ENCODE measurements at places on chromosomes 5 and 9.

DNA sequence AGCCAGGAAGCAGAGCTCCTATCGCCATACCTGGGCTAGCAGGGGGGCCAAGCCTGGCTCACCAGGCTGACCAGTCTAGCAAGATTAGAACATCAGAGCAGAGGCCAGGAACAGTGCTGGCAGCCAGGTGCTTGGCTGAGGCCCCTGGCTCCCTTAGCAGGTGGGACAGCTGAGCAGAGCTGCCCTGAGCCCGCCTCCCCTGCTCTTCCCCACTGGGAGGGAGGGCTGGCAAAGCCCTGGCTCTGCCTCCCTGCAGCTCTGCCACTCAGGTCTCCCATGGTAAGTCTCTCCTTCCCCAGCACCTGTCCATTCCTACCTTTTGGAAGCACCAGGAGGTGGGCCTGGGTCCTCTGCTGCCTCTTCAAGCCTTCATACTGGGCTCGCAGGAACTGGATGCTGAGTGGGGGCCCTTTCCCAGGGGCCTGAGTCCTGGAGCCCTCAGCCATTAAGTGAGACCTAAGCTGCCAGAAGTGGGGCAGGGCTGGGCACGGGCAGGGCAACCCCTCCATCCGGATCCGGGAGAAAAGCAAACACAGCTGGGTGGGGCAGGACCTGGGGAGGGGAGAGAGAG lies 803 bp downstream of the C9orf152 start:
- DNase-seq, result no peak

GRCh38 chr5:146098047-146098446 lies 7.3 kb downstream of the PLAC8L1 start:
- DNase-seq, result no peak

GRCh38 chr5:31934156-31934555 lies 240.0 kb downstream of the GOLPH3 start:
- no peak for DNase-seq

DNA sequence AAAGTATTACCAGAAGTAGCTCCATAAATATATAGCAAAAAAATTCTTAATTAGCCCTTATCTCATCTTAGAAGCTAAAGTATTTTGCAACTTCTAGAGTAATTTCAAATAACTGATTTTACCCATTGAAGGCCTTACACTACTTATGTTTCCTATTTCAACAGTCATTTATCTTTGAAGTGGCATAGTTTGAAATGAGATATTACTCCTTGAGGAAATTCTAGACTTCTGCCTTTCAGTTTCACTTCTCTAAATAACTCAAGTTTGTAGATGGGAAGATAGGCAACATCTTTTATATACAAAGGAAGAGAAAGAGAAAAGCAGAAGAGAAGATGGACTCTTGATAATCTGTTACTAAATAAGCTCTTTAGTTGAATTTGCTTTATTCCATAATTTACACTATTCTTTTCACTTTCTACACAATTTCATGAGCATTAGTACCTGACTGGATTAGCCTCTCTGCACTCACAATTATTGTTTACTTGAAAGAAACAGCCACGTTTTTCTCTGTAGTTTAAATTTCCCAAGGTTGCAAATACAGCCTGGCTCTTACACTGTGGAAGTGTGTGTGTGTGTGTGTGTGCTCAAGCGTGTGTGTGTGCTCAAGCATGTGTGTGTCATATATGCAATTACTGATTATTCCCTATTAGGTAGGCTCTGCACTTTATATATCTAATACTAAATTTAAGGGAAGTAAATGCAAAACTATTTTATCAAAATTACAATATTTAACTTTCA lies 60.6 kb upstream of the EMB start:
- no peak for DNase-seq

DNA sequence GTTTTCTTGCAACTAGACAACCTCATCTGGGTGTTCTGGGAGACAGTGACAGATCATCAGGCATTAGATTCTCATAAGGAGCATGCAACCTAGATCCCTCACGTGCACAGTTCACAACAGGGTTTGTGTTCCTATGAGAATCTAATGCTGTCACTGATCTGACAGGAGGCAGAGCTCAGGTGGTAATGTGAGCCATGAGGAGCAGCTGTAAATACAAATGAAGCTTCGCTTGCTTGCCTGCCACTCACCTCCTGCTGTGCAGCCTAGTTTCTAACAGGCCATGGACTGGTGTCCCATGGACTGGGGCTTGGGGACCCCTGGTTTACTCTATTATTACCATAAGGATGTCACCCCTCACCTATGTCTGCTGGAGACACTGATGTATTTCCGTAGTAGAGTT lies 166.8 kb downstream of the PSAT1 start:
- no peak for DNase-seq

- DNase-seq, result no peak
These were observed 37.0 kb upstream of the SAP30L start for GRCh38 chr5:154408811-154409210.

DNA sequence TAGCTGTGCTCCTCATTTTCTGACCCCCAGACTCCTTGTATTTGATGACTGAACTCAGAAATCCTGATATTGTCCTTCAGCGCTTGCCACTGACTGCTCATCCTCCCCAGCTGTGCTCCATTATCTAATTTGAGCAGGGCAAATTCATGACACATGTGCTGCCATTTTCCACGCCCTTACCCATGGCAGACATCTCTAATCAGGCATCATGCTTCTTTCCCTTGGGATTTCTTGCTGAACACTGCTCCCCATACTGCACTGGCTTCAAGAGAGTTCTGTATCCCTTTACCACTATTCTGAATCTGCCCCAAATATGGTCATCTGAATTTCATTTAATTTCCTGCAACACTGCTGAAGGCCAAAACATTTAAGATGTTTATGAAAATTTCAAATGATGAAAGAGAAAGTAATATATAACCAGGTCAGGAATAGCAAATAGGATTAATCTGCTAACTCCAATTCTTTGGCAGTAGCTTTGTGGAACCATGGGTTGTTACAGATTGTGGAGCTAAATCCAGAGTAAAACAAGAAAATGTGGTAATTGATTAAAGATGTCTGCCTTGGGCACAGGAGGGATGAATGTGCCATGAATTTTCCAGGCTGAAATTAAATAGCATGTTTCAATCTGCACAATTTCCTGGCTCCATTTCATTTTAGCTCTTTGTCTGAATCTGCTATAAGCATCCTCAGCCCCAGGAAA lies 93.6 kb downstream of the CYFIP2 start:
- DNase-seq, result no peak

GRCh38 chr9:126146254-126147145 lies 180.1 kb upstream of the MVB12B start:
- peak; percentile 32 for DNase-seq

DNA sequence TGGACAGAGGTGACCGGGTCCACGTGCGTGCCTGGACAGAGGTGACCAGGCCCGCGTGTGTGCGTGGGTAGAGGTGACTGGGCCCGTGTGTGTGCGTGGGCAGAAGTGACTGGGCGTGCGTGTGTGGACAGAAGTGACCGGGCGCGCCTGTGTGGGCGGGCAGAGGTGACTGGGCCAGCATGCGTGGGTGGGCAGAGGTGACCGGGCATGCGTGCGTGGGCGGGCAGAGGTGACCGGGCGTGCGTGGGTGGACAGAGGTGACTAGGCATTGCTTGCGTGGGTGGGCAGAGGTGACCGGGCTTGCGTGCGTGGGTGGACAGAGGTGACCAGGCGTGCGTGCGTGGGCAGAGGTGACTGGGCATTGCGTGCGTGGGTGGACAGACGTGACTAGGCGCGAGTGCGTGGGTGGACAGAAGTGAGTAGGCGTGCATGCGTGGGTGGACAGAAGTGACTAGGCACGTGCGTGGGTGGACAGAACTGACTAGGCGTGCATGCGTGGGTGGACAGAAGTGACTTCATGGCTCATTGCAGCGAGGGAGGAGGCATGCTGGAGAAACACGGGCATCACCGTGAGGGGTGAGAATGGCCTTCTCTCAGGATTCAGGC lies 254.1 kb upstream of the IRX4 start:
- DNase-seq, result no peak

GRCh38 chr9:90943341-90943740 lies 141.7 kb downstream of the SYK start:
- DNase-seq, result no peak

- no peak for DNase-seq
These were observed 270.9 kb upstream of the ANKH start for GRCh38 chr5:15142458-15142857.

GRCh38 chr9:125549039-125549438 lies 158.0 kb downstream of the MAPKAP1 start:
- no peak for DNase-seq

DNA sequence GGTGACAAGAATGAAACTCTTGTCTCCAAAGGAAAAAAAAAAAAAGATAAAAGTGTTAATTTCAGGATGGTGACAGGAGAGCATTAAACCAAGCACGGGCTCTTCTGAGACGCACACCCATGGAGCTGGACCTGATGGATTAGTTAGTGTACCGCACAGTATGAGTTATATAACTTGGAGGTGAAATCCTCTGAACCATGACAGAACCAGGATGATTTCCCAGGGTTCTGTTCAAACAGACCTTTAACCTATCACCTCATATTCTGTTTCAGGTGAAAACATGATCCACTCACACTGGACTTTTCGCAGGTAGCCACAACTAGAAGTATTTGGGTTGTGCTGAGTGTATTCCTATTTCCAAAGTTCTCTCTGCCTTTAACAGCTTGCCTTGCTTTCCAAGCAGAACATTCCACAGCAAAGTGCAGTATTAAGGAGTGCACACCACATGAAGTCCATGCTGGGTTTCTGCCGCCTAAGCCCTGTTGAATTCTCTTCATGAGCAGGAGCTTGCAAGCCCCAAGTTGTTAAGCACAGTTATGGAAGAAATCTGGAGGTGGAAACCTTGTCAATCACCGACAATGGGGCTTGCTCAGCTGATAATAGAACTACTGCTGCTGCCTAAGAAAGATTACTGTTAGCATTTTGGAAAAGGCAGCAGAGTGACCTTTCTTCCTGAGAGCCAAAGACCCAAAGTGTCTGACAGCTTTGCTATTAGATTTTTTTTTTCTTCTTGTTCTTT lies 461.7 kb downstream of the TLE1 start:
- no peak for DNase-seq

- DNase-seq, result no peak
These were observed 139.7 kb upstream of the VCAN start for GRCh38 chr5:83331842-83332241.

DNA sequence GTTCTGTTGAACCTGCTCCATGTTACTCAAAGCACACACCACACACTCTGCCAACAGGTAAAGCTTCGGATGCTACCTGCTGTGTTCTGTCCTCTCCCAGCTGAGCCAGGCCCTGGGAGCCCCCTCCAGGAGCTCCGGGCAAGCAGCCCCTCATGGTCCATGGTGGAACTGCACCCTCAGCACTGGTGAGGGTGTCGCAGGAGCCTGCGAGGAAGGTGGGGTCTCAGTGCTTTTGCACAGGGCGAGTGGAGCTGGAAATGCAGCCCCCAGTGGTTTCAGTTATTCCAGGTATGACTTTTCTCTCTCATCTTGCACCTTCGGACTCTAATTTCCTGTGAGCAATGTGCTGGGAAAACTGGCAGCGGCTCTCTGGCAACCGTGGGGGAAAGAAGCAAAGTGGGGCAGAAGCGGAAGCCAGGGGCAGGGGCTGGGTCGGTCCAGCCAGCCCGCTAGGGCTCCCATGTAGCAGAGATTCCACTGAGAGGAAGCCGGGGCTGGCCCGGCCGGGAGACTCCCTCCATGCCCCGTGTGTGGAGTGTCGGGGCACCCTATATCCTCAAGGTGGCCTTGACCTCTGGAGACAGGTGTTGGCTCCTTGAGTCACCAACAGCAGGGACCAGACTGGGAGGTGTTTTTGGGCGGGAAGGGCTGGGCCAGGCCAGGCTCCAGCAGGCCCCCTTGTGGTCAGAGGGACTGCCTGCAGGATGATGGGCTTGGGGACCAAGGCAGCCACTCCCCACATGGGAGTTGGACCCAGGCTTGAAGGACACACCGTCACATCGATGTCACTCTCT lies 75.6 kb upstream of the PRSS3 start:
- no peak for DNase-seq

DNA sequence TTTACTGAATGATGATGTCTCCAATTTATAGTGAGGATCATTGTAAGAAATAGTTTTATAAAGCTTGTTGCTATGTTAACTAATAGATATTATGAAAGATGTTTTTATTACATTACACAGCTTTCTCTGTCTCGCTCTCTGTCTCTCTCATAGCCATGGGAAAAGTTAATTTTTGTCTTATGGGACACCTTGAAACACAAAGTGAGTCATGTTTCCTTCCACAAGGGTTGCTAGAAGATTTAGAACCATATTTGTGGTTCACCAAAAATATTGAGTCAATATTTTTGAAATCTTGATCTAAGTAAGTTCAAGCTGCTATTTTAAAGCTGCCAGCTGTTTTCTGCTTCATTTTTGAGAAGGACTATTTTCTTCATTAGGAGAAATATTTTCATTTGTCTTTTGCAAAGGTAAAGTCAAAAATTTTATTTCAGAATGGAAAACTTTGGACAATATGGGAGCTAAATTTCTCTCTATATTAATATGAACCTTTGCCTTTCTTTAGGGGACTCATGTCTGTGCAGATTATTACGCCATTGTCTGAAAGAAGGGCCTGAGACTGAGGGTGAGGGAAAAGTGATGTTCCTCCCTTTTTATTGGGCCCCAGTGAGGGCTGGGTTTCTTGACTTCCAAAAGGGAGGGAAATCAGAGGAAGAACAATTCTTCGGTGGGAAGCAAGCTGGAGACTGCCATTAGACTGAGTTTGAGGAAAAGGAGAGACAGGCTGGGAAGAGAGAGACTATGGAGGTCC lies 87.9 kb upstream of the SLC24A2 start:
- DNase-seq, result no peak

GRCh38 chr5:13859270-13860065 lies 85.0 kb downstream of the DNAH5 start:
- DNase-seq, result no peak

GRCh38 chr5:90263102-90263820 lies 146.3 kb downstream of the CETN3 start:
- no peak for DNase-seq

DNA sequence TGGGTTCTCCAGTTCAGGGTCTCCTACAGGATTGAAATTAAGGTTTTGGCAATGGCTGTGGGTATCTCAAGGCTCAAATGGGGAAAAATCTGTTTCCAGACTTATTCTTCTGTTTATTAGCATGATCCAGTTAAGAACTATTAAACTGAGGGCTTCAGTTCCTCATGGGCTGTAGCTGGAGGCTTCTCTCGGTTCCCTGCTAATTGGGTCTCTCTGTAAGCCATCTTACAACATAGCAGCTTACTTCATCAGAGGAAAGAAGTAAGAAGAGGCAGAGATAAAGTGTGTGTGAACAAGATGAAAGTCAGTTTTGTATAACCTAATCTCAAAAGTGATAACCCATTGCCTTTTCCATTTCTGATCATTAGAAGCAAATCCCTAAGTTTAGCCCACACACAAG lies 391.9 kb downstream of the PSAT1 start:
- DNase-seq, result no peak

- DNase-seq, result no peak
These were observed 229.5 kb upstream of the NMUR2 start for GRCh38 chr5:152634586-152634985.

Data from NCI-H1417 treated with DMSO at 0.1 percent for 48 hours (cell line).